ENCODE measurements at places on chromosomes 5 and 9. TPM values are rescaled to one million over a fixed set of nuclear protein-coding genes. Genes with fewer than 3 reads are reported as not detected.

- DNase-seq: no peak
These were observed 29.1 kb downstream of the NKX2-5 start for GRCh38 chr5:173205916-173206315.

DNA sequence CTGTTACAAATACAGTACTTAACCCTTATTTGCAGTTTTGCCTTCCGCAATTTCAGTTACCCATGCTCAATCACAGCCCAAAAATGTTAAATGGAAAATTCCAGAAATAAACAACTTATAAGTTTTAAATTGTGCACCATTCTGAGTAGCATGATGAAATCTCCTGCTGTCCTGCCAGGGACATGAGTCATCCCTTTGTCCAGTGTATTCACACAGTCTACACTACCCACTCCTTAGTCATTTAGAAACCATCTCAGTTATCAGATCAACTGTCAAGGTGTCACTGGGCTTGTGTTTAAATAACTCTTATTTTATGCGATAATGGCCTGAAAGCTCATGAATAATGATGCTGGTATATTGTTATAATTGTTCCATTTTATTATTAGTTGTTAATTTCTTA lies 95.8 kb downstream of the PLCXD3 start:
- DNase-seq: peak; percentile 88

SLC28A3 gene
- 0.43 TPM for total RNA-seq

GRCh38 chr5:167821151-167821550 lies 470.3 kb upstream of the WWC1 start:
- no peak for DNase-seq

TLX3 gene
- total RNA-seq: not detected

GRCh38 chr9:36987409-36987808 lies 46.7 kb downstream of the PAX5 start:
- DNase-seq: no peak

- DNase-seq: no peak
These were observed 92.9 kb upstream of the MAST4 start for GRCh38 chr5:66503203-66503789.

- DNase-seq: no peak
These were observed 252.0 kb downstream of the MRPS30 start for GRCh38 chr5:45060724-45061123.
